ENCODE measurements at places on chromosomes 7 and 10.

- no peak for DNase-seq
Measured at GRCh38 chr10:19917751-19918478, 101.7 kb downstream of the PLXDC2 start.

DNA sequence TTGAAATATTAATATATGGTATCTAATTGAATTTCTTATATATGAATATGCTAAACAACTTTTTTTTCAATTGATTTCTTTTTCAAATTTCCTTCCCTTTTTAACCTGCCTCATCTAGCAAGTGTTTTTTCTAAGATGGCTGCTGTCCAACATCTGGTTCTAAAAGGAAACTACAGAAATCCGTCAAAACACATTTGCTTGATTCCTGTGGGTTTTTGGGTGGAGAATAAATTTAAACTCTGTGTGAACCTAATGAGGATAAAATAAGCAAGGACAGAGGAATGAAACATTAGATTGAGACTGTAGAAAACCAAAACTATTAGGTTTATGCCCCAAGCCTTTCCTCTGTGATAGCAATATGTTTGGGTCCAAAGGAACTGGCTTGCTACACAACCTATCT is 75.5 kb upstream of the STARD3NL start:
- peak; percentile 15 for DNase-seq

DNA sequence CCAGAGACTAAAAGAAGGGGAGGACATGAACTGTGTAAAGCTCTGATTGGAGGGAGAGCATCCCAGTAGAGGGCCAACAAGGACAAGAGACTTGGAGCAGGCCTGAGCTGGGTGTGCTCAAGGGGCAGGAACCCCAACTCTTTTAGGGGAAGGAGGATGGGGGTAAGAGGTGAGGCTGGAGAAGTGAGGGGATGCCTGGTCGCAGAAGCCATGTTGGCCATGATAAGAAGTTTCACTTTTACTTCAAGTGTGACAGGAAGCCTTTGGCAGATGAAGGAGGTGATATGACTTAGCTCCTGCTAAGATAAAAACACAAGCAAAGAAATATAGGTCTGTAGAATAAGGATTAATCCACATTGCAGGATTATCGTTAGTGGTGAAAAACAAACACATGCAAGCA is 208.3 kb downstream of the JAZF1 start:
- no peak for DNase-seq

- DNase-seq = no peak
Measured at GRCh38 chr7:92809397-92809759, 27.0 kb downstream of the CDK6 start.

DNA sequence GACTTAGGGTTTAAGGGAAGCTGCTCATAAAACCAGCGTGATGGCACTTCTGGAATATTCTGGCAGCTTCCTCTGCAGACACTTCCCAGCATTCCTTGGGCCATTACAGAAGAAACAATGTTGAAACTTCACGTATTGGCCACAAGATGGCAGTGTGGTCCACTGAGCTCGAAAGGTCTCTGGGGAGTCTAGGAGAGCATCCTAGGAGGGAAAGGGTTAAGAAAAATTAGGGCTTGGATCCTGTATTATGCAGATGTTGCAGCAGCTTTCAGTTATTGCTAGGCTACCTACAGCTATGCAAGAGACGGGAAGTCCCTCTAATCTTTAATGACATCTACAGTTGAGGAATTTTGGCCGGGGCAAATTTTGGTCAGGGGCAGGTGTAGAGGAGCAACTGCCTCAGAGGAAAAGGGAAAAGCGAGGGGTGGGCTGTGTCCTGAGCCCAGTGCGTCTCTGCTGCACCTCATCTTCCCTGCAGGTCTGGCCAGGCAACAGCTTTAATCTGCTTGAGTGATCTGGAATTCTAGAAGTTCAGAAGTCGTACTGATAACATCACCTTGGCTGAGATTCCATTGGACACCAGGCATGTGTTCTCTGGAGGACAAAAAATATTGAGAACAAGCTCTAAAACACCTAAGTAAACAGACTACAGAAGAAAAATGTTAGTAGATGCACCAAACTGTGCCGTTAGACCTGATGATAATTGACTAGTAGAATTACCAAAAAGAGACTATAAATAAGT is 220.8 kb upstream of the PRSS58 start:
- DNase-seq = peak; percentile 51

GRCh38 chr7:116052006-116052405 is 21.4 kb upstream of the TFEC start:
- DNase-seq = no peak

GRCh38 chr10:14032406-14032998 is 298.2 kb downstream of the FRMD4A start:
- no peak for DNase-seq

DNA sequence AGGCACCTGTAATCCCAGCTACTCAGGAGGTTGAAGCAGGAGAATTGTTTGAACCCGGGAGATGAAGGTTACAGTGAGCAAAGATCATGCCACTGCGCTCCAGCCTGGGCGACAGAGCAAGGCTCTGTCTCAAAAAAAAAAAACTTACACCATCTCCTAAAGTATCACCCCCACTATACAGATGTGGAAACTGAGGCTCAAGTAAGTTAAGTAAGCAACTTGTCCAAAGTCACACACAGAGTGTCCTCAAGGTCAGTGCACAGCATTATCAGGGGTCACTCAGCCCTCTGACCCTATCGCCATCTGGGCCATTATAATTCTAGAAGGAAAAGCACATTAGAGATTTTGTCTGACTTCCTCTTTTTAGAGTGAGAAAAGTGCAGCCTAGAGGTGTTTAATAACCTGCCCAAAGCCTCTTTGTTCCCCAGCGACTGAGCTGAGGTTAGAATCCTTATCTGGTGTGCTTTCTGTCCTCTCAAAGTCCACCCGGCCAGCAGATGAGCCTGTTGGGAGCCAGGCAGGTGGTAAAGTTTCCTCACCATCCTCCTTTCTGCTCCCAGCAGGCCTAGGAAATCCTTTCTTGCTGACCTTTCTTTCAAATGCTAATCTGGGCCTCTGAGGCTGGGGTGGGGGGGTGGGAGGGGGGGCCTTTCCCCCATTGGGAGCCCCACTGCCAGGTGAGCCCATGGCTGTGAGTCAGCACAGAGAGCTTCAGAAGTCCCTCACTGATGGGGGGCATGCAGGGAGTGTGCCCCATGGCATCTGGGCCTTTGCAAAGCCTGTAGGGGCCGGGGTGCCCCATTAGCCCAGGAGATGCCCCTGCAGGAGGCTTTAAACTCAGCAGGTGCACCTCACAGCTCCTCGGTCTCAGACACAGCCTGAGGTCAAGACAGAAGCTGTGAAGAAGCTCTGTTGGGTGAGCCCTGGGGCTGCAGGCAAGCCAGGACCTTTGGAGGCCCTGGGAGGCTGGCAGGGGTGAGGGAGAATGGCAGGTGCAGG is 12.0 kb upstream of the KCNMA1 start:
- DNase-seq = no peak

- no peak for DNase-seq
Measured at GRCh38 chr7:88457320-88457719, 150.6 kb upstream of the STEAP4 start.

DNA sequence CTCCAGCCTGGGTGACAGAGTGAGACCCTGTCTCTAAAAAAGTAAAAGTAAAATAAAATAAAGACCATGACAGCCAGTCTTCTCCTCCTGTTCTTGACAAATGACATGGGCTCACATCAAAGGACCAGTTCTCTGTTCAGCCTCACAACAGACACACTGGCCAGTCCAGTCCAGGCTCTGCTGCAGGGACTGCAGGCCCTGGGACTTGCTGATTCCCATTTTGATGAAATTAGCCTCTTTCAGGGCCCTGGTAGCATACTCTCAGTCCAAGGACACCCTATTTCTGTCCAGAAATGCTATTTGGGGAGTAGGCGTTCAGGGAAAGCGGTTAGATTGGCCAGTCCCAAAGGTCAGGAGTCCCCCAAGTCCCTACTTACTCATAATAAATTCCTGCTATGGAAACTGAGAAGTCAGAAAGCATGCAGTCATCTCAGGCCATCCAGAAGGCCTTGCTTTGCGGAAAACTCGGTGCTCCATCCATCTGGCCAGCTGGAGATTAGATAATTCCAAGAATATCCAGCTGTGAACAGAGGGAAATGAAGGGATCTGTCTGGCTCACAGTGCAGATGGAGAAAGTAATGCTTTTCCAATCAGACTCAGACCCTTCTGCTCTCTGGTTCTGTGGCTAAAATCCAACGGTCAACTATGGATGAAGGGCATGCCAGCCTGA is 74.4 kb downstream of the RAB11FIP2 start:
- no peak for DNase-seq

- DNase-seq = no peak
Measured at GRCh38 chr7:50069613-50070012, 23.4 kb downstream of the ZPBP start.

GRCh38 chr7:101567230-101567629 is 61.9 kb downstream of the MYL10 start:
- no peak for DNase-seq

DNA sequence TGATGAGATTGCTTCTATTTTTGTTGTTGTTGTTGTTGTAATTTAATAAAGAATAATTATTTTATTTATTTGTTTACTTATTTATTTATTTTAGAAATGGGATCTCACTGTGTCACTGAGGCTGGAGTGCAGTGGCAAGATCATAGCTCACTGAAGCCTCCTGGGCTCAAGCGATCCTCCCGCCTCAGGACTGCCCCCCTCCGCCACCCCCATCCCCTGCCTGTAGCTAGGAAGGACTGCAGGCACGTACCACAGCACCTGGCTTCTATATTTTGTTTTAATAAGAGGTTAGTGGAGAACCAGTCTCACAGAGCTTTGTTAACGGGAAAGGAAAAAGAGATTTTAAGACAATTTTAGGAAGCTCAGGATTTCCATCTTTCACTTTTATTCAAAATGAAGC is 19.5 kb upstream of the SMC3 start:
- DNase-seq = no peak

GRCh38 chr7:23431702-23432199 is 38.5 kb downstream of the IGF2BP3 start:
- no peak for DNase-seq

- DNase-seq = no peak
Measured at GRCh38 chr7:121002-121785, 71.2 kb upstream of the FAM20C start.

- DNase-seq = no peak
Measured at GRCh38 chr7:91201442-91202113, 62.7 kb upstream of the FZD1 start.

DNA sequence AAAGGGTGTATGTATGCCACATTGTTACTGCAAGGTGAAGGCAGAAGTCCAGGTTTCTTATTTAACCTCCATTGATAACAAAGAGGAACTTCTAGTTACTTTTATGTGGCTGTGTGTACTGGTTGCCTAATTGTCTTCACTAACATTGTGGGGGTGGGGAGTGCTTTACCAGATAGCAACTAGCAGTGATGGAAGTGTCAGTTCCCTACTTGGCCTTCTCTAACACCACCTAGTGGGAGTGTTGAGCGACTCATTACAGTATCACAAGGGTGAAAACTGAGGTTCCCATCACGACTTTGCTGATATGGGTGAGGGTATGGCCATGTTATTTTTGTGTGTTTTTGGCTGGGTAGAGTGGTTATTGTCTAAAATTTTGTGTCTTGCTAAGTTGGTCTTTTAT is 274.4 kb downstream of the THSD7A start:
- peak; percentile 17 for DNase-seq

DNA sequence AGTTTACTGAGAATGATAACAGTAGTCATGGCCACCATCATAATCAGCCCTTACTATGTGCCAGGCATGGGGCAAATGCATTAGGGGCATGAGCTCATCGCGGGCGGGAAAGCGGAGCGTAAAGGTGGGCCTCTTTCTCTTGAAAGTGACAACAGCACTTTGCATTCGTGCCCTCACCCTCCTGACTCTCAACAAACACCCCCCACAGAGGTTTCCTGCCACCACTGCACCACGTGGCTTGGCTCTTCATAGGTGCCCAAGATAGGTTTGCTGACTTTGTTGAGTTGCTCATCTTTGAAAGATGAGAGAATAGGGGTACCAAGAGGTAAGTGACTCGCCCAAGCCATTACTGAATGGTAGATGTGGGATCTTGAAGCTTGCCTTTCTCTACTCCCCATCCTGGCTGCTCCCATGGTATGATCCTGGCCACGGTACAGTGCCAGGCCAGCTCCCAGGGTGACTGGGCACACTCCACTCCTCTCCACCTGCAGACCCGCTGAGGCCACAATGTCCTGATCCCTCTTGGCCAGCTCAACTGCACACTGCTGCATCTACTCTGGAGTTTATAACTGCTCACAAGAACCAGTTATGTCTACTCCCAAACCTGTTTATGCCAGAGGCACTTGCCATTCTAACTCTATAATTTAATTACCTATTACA is 26.0 kb downstream of the SLIT1 start:
- no peak for DNase-seq

- DNase-seq = no peak
Measured at GRCh38 chr7:31234836-31235605, 105.5 kb downstream of the NEUROD6 start.

GRCh38 chr7:44080118-44080517 is 2.2 kb downstream of the POLM start:
- DNase-seq = no peak

GRCh38 chr7:116159711-116160110 is 50.6 kb upstream of the TES start:
- no peak for DNase-seq

- no peak for DNase-seq
Measured at GRCh38 chr7:88104732-88105131, 115.1 kb downstream of the SRI start.

DNA sequence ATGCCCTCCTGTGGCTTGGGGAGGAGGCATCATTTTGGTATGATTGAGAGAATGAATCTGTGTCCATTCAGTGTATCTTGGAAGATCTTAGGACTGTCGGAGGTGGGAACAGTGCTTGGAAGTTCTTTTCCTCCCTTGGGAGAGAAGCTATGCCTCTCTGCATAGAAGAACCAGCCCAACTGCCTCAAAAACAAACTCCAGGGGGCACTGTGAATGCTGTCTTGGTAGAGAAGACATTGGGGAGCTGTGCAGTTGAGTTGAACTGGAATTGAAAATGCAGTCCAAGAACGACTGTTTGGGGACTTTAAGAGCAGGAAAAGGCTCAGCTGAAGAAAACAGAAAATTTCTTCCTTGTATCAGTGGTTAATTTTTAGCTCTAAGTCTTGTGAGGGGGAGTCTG is 4.9 kb upstream of the GJD4 start:
- no peak for DNase-seq

GRCh38 chr7:157008-157310 is 35.4 kb upstream of the FAM20C start:
- DNase-seq = no peak

DNA sequence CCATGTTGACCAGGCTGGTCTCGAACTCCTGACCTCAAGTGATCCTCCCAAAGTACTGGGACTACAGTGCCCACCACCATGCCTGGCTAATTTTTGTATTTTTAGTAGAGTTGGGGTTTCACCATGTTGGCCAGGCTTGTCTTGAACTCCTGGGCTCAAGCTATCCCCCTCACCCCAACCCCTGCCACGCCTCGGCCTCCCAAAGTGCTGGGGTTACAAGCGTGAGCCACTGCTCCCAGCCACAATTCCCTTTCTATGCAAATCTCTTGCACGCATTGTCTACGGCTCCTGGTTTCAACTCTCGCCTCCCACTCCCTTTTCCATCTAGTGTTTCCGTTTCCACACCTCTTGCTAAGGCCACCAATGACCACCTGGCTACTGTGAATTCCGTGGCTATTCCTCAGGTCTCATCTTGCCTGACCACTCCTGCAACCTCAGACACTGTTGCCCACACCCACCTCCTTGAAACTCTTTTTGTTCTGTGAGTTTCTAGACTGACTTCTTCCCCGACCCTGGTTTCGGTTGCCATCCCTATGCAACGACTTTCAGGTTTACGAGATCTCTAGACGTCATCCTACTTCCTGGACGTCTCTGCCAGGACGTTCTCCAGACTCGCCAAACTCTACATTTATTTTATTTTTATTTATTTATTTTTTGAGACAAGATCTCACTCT is 3.4 kb downstream of the CLDN3 start:
- no peak for DNase-seq

GRCh38 chr10:17066000-17066399 is 63.6 kb downstream of the CUBN start:
- no peak for DNase-seq
